ENCODE measurements at places on chromosomes 13 and 19. TPM values are rescaled to one million over a fixed set of nuclear protein-coding genes. Genes with fewer than 3 reads are reported as not detected.
A peak's percentile ranks its signal among the peaks of the same experiment; 100 is the strongest.

DNA sequence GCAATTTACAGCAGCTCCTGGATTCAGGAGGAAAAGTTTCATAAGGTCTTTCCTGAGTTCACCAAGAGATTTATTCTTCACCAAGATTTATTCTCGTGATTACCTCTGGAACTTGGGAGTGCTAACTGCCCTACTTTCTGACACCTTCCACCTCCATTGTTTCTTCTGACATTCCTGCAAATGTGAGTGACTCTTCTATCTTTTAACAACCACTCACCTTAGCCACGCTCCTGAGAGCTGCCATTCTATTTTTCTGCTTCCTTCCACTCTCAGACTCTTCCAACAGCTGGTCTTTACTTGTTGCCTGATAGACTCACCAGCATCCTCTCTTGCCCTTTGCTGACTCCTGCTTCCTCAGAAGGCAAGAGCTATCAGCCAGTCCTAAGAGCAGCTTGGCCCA, 11.5 kb upstream of the CBY2 start:
- DNase-seq: no peak

DNA sequence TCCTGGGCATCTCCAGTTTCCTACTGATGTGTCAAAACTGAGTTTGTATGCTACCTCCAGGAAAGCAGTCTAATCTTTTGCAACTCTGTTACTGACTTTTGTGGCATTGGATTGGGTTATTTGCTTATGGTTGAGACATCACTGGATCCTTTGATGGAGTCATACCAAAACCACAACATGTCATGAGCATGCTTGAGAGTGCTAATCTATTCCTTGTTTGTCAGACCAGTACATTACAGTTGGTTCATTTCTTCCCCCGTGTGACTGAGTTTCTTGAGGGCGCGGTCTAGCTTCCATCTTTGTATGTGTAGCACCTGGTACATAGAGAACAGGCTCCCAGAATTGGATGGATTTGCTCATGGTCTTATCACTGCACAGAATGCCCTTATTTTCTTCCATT, 43.2 kb downstream of the SUGT1 start:
- no peak for DNase-seq

The BEST2 gene
- not detected for total RNA-seq

DNA sequence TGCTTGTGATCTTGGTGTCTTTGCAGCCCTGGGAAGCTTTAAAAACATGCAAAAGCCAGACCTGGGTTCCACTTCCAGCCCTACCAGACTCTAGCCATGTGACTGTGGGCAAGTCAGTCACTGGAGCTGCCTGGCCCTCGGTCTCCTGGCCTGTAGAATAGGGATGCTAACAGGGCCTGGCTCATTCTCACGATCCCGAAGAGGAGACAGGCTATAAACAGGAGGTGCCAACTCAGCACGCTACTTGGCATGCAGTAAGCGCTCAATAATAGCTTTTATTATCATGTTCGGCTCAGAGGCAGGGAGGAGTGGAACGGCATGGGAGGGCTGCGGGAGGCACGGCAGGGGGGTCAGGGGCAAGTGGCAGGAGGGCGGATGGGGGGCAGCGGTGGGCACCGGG, 1.7 kb downstream of the CTXN1 start:
- no peak for DNase-seq

DNA sequence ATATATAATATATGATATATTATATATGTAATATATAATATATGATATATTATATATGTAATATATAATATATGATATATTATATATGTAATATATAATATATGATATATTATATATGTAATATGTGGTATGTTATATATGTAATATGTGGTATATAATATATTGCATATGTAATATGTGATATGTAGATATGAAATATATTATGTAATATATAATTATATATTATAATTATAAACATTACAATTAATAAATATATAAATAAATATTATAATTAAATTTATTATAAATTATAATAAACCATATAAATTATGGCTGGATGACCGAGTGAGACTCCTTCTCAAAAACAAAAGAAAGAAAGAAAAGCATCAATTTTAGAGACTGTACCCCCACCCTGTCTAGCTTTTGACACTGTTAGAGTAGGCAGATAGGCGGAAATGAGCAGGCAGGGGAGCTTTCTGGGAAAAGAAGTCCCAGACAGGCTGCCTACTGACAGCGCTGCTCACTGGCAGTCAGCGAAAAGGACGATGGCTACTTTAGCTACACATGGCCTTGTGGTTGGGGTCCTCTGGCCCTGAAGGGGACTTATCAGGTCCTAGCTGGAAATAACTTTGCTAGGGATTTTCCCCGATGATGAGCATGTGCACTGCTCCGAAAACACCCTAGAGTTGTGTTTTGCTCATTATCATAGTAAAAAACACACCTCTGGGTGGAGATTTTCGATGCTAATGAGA, 19.7 kb downstream of the C3 start:
- no peak for DNase-seq

- DNase-seq: no peak
Observed at GRCh38 chr13:66128692-66129269, 1101.4 kb downstream of the PCDH9 start.

DNA sequence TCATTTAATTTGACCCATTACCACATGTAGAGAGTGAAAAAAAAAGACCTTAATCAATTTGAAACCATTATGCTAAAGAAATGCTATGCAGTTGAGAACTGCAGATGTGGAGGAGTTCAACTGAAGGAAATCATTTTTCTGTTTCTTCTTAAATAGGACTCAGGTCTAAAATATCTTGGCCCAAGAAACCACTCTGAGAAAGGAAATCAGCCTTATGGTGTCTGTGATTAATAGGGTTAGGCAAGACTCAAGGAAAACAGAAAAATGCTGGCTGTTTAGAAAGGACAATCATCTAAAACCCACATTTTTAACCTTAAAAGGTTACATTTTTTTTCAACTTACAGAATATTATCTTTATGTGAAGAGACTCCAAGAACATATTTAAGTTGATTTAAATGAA, 1.9 kb upstream of the SLITRK1 start:
- no peak for DNase-seq

The SLC10A2 gene
- total RNA-seq: not detected

GRCh38 chr13:23715762-23716235, 145.6 kb downstream of the TNFRSF19 start:
- DNase-seq: peak; percentile 49

DNA sequence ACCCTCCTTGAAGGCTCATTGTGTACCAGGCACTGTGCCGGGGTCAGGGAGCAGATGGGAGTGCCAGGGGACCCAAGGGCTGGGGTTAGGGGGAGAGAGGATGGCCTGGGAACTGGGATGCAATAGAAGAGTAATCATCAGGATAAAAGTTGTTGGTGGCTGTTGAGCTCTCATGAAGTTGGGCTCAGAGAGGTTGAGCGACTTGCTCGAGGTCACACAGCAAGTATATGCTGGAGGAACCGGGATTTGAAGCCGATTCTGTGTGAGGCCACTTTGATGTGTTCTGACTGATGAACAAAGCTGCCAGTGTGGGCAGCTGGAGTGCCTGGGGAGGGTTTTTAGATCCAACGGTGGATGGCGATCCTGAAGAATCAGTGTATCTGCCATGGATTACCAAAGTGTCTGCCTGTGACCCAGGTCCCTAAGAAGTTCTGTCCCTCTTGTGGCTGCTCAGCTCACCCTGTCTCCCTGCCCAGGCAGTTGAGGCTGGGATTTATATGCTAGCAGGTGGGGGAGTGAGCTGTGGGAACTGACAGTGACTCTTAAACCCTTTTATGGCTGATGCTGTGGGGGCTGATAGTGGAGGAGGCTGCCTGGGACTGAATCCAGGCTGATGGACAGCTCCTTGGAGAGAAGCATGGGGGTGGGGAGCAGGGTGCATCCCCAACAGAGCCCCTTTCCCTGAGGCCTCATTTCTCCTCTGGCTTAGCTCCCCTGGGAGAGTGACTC, 8.3 kb downstream of the ARHGEF18 start:
- DNase-seq: no peak

- DNase-seq: no peak
Observed at GRCh38 chr19:49678985-49679770, 2.1 kb downstream of the PRMT1 start.

GRCh38 chr19:35508129-35508528, 5.3 kb downstream of the DMKN start:
- no peak for DNase-seq

- no peak for DNase-seq
Observed at GRCh38 chr13:60311527-60311926, 85.5 kb upstream of the TDRD3 start.

The AMH gene
- total RNA-seq: 5.6 TPM

The SOHLH2 gene
- total RNA-seq: not detected

All from endothelial cell (in vitro differentiated cells).